ENCODE measurements at places on chromosomes 1 and 21.

GRCh38 chr1:235864469-235864868 lies 2.2 kb downstream of the LYST start:
- DNase-seq, result no peak

- DNase-seq, result peak; percentile 90
These were observed 61.7 kb upstream of the ADAR start for GRCh38 chr1:154669464-154670282.

DNA sequence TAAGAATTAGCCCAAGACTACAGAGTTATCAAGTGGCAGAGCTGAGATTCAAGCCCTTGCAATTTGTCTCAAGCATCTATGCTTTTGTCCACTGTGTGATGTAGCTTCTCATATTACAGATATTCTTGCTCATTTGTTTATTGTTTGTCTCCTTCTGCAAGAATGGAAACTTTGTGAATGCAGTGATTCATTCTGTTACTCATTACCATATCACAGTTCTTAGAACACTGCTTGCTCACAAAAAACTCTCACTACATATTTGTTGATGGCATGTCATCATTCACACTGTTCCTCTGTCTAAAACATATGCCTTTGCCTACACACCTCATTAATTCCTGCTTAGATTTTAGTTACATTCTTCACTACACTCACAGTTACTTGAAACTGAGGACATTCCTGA lies 1198.9 kb downstream of the PLA2G4A start:
- no peak for DNase-seq

- DNase-seq, result peak; percentile 31
These were observed 138.2 kb downstream of the ZNF326 start for GRCh38 chr1:90133133-90133532.

DNA sequence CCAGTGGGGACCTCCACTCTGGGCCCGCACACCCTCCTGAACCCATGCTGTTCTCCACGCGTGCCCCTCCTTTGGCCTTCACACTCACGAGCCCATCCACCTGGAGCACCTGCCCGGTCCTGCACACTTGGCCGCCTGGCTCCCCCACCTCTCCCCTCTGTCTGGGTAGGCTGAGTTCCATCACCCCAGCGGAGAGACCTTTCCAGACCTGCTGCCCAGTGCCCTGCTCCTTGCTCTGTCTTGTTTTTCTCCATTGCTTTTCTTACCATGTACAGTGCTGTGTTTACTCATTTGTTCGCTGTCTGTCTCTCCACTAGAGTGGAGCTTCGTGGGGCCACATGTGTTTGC lies 351.0 kb upstream of the VAMP3 start:
- no peak for DNase-seq

DNA sequence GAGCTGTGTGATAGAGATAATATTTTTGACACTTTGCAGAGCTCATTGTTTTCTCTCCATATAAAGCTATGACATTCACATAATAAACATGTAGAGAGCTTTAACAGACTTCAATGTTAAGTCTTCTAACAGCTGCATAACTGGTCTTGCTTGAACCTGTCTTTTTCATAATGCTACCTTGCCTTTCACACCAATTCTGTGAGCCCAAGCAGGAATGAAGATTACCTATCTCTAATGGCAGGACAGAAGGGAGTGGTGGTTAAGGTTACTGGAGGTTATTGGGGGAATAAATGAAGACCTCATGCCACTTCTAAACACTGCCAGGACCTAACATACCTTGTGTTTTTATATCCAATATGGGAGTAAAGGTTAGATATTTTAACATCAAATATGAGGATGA lies 2.3 kb upstream of the CD55 start:
- DNase-seq, result no peak
